Central memory CD8-positive, alpha-beta T cell (primary cell): ENCODE measurements at places on chromosomes 7 and 10.

- DNase-seq = no peak
Observed at GRCh38 chr7:1368682-1369571, 90.3 kb downstream of the MICALL2 start.

- no peak for DNase-seq
Observed at GRCh38 chr7:30470163-30470770, 8.3 kb downstream of the NOD1 start.

- no peak for DNase-seq
Observed at GRCh38 chr7:57207836-57208235, 75.6 kb upstream of the ZNF479 start.

GRCh38 chr7:77464589-77464988 lies 48.4 kb upstream of the GSAP start:
- DNase-seq = no peak

- no peak for DNase-seq
Observed at GRCh38 chr10:124378881-124379471, 39.7 kb downstream of the OAT start.

DNA sequence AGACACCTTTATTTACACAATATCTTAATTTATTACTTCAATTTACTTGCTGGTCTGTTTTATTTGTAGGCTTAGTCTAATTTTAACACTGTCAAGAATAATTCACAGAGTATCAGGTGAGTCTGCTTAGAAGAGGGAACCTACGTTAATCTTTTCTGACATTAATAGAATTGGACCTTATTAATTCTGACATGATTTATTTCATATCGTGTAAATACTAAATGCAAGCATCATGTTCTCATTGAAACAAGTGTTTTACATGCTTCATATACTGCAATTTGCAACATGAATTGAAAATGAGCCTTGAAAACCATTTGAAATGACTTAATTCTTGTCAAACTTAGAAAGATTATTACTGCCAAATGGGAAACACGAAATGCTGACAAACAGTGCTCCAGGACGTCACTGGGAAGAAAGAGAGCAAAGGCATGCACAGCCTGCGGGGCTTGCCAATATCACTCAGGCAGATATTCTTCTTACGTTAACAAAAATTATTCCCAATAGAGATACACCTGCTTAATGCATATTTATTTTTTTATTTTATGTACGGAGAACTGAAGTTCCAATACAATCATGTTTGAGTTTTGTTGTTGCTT lies 282.0 kb upstream of the AKR1E2 start:
- no peak for DNase-seq

GRCh38 chr10:48609899-48610584 lies 5.2 kb upstream of the ARHGAP22 start:
- no peak for DNase-seq

DNA sequence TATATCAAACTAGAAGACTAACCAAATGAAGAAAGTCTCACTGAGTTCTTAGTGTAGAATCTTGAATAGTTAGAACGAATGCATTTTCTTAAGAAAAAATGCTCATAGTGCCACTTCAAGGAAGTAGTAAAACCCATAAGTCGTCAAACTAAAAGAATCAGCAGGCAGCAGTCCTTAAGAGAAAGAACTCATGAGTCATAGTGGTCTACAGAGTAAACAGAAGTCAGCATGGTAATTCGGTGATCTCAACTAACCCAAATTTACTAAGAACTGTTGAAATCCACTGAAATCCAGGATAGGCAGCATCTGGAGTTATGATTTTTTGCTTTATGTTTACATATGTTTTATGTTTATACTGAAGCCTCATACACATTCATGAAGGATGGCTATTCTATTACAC lies 256.2 kb downstream of the LHFPL3 start:
- no peak for DNase-seq

DNA sequence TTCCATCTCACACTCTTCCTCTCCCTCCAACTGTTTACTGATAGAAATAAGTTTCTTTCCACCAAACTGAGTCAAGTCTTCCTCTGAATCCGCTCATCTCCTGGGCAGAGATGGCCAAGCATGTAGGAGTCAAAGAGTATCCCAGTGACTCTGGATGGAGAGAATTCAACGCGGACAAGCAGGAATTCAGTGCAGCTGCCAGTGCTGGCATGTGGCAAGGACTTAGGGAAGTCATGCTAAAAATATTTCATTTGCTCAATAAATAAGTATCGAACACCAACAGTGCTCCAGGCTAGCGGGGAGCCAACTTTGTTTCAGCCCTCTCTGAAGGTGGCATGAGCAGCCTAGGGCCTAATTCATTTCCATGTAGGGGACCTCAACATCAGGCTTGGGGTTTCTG lies 351.6 kb upstream of the ZMIZ1 start:
- no peak for DNase-seq

GRCh38 chr7:122515404-122515803 lies 183.5 kb downstream of the RNF133 start:
- DNase-seq = no peak

GRCh38 chr7:75847707-75848106 lies 31.1 kb upstream of the RHBDD2 start:
- DNase-seq = no peak

DNA sequence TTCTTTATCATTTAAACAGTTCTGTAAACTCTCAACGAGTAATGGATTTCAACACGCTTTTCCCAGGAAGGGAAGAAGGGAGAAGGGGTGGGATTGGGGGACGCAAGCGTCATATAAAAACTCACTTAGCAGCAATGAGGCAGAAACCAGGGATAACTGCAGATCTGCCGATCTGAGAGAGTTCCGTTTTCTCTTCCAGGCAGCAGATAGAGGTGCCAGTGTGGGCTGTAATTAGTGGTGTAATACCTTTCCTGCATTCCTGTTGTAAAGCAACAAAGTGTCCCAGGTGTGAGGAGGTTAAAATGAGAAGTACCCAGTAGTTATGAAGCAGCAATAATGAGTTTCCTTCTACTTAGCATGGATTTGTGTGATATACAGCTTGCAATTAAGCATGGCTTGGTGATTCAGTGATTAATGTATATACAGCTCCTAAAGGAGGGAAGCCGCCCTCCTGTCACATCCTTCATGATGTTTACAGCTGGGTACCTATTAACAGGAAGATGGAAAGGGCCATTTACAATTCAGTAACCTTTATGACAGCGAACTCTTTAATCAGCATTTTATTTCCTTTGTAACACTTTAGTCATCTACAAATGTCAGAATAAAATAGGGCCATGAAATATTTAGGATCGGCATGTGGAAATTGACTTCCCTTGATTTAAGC lies 271.9 kb downstream of the LRMDA start:
- no peak for DNase-seq

DNA sequence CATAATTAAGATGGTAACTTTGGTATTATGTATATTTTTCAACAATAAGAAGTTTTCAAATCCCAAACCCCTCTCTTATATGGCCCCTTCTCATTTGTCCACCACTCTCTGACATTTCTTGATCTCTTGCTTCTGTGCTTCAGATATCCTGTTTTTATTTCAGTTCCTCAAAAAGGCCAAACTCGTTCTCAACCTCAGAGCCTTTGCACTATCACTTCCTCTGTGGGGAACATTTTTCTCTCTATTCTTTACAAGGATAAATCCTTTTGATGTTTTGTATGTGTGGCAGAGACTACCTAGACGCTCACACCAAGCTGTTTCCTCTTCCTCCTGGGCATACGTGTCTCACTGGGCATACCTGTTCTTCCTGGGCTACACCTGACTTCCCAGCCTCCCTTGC lies 54.2 kb upstream of the FRMD4A start:
- DNase-seq = no peak

DNA sequence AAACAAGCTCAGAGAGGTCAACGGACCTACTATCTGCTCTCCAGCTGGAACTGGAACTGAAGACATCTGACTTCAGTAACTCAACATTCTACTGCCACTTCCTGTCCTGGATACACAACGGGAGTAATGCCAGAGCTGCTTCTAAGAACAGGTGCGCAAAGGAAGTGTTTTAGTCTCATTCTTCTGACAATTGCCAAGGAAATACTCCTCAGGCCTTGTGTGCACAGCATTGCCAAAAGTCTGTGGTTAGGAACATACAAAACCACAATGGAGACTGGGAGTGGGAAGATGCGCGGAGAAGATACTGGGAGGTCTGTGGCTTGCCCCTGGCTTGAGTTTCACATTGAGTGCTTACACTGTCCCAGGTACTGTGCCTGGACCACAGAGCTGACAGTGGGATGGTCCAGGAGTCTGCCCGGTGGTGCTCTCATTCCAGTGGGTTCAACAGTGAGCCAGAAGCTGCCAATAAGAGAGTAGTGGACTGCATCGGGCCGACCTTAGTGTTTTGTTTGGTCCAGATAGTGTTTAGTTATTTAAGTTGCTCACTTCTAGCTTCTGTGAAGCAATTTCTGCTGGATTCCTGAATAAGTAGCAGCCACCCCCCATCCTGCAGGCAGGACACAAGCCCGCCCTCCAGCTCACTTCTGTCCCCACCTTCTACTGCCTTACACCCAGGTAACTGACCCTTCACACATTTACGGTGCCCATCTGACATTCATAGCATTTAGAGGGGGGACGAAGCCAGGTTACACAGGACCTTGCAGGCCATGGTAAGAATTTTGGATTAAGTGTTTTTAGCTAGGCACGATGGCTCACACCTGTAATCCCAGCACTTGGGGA lies 10.3 kb downstream of the TBL2 start:
- no peak for DNase-seq

GRCh38 chr10:24444337-24444736 lies 235.4 kb downstream of the KIAA1217 start:
- DNase-seq = no peak

DNA sequence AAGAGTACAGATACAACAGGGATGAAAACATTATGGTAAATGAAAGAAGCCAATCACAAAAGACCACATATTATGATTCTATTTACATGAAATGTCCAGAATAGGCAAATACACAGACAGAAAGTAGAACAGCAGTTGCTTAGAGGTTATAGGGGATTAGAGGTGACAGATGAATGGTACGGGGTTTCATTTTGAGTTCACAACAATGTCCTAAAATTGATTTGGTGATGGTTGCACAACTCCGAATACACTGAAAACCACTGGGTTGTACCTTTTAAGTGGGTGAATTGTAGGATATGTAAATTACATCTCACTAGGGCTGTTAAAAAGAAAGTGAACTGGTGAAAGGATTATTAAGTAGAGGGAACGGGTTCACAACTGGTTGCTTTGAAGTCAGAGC lies 76.3 kb upstream of the MRLN start:
- DNase-seq = no peak

GRCh38 chr7:118222591-118222990 lies 1.9 kb upstream of the ANKRD7 start:
- DNase-seq = no peak

- DNase-seq = no peak
Observed at GRCh38 chr10:102579328-102579727, 65.0 kb upstream of the TRIM8 start.

- DNase-seq = no peak
Observed at GRCh38 chr10:122089311-122090017, 100.5 kb downstream of the TACC2 start.

- DNase-seq = no peak
Observed at GRCh38 chr7:36287371-36288241, 102.1 kb upstream of the ANLN start.

DNA sequence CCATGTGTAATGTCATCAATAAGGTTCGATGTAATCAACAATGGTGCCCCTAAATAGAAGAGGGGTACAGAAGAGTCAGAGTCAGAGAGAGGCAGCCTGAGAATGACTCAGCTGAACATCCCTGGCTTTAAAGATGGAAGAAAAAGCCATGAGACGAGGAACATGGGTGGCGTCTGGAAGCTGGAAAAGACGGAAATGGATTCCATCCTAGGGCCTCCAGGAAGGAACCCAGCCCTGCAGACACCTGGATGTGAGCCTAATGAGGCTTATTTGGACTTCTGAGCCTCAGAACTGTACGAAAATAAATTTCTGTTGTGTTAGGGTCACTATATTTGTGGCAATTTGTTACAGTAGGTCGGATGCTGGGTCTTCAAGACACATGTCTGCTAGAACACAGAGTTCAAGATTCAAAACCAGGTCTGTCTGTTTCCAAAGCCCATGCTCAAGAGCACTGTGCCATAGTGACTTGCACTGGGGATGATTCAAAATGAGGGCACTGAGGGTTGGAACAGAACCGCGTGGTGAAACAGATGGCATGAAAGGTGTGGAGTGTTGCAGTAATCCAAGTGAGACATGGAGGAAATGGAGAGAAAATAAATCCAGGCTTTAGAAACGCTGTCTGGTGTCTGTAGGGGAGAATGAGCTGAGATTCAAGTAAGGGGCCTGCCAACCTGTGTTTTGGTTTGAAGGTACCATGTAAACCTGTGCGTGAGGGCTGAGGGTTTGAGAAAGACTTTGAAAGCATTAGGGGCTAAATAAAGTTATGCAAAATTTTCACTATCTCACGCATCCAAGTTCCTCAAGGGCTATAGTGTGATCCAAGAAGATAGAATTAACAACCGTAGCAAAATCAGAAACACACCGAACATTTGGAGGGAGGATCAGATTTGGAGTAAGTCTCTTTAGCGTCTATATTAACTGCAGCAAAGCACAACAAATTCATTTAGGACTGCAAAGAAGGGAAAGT lies 849.1 kb upstream of the AUTS2 start:
- no peak for DNase-seq

DNA sequence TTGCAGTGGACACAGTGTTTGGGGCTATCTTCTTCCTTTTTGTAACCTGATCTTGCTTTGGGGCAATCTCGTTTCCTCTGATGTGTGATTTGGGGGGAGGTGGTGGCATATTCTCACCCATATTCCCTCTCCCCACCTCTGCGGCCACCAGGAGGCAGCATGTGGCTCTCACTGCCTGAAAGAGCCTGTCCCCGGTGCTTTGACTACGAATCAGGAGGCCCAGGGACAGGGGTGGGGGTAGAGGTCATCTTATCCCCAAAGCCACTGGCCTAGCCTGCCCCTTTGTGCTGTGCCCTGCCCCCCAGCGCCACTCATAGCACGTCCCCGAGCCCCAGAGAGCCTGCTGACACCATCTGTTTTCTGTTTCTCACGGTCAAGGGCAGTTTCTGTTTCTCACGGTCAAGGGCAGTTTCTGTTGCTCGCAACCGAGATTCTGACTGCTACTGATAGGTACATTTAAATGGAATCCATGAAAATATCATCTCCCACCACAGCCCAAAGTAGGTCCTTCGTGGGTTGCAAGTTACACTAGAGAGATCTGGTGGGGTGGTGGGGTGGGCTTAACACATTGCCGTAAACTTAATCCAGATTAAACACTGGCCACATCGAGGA lies 28.2 kb downstream of the PHYH start:
- DNase-seq = peak; percentile 46

DNA sequence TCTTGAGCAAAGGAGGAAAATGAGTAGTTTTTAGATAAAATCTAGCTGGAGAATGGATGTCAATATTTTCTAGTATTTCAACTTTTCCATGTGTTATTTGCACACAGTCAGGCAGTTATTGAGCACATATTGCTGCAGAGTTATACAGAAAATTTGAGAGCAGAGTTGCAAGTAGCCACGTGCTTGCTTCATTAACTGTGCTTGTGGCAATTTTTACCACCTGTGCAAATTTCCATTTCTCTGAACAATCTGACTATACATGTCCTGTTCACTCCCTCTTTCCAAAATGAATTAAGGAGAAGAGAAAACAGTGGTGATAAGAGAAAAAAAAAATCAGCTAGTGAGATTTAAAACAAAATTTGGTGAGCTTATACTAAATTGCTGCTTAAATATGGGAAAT lies 178.5 kb downstream of the TAX1BP1 start:
- no peak for DNase-seq

- DNase-seq = no peak
Observed at GRCh38 chr7:95435422-95435780, 573 bp upstream of the PON2 start.

- no peak for DNase-seq
Observed at GRCh38 chr10:2439000-2439399, 628.3 kb upstream of the PFKP start.
